Amygdala (tissue), 56 donors: ENCODE measurements at places on chromosomes 3 and 15.

GRCh38 chr3:113268311-113268710 is 57.0 kb downstream of the BOC start:
- no peak for DNase-seq

DNA sequence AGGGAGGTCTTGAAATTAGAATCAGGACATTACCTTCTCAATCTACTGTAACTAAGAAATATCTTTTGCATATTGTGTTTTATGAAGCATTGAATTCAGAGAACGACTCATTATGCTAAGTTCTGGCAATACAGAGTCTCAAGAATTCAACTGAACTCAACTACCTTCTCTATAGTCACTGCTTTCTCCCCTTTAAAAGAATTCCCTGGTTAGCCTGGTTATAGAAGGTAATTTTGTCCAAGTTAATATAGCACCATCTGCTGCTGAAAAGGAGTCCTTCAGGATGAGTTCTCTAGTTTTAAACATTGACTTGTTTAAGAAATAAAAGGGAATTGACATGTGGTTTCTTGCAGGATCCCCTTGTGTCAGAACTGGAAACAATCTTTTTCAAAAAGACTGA is 60.2 kb downstream of the IL16 start:
- DNase-seq, result no peak

DNA sequence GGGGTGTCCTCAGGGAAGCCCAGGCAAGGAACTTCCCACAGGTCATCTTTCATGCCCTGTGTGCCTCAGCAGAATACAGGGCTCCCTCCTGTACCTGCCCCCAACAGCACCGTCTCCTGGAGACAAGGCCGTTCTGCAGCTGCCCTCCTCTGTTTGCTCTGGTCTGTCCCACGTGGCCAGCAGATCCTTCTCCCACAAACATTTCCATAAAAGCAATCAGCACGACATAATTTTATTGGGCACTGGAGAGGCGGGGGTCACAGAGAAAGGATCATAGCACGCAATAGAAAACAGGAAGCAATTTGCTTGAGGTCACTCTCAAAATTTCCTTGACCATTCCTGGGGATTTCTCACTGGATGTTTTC is 29.4 kb downstream of the STARD5 start:
- DNase-seq, result no peak

- DNase-seq, result no peak
Observed at GRCh38 chr15:47541562-47541961, 175.7 kb upstream of the SEMA6D start.

GRCh38 chr3:195209083-195209846 is 61.7 kb downstream of the XXYLT1 start:
- no peak for DNase-seq

GRCh38 chr15:57403017-57403416 is 26.7 kb downstream of the CGNL1 start:
- DNase-seq, result no peak

DNA sequence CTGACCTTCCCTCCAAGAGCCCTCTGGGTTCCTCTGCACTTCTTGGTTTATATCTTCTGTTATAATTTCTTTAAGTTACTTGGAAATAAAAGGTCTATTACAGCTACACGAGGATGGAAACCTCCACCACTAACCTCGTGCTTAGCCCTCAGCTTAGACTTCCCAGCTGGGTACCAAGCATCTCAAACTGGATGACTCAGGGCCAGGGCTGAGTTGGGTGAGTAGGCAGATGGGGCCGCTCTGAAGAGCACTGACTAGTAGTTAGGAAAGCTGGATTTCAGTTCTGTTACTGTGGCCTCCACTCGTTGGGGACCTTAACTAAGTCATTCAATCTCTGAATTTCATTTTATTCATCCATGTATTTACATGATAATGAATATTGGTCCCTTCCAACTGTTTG is 1036.6 kb downstream of the IGSF11 start:
- no peak for DNase-seq

DNA sequence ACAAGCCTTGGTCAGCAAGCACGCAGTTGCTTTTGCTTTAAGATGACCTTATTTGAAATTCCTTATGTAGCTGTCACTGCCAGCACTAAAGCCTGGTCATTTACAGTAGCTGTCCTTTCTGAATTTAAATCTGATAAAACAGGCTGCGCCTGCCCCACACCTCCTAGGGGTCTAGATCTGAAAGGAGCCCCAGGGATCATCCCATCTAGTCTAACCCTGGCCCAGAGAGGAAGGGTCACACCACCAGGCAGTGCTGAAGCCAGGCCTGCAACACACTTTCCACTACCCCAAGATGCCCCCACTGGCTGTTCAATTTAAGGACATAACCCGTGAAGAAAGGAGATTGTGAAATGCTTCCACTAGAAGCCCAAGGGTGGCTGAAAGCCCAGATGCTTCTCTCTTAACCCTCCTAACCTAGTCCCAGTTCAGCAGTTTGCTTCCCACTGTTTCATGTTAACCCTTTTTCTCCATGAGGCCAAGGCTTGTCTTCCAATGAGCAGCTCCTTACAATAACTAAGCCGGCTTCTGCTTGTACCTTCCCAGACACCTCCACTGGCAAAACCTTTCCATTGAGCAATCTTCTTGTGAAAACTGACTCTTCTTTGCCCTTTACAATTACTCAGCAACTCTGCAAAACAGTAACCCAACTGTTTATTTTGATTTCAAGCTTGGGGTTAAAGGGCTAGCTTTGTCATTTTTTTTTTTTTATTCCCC is 198.9 kb upstream of the LPP start:
- no peak for DNase-seq

GRCh38 chr3:180624714-180625113 is 22.8 kb downstream of the TTC14 start:
- no peak for DNase-seq

GRCh38 chr3:24521420-24522145 is 26.9 kb upstream of the THRB start:
- no peak for DNase-seq

- no peak for DNase-seq
Observed at GRCh38 chr3:179971280-179971679, 65.5 kb downstream of the PEX5L start.

GRCh38 chr3:177771780-177772179 is 574.5 kb upstream of the TBL1XR1 start:
- DNase-seq, result no peak

- no peak for DNase-seq
Observed at GRCh38 chr3:74603292-74603691, 11.2 kb downstream of the CNTN3 start.

- DNase-seq, result no peak
Observed at GRCh38 chr3:43733459-43734384, 43.0 kb downstream of the ABHD5 start.

GRCh38 chr15:87841426-87841998 is 415.0 kb downstream of the NTRK3 start:
- no peak for DNase-seq

- no peak for DNase-seq
Observed at GRCh38 chr15:38702178-38702912, 137.7 kb upstream of the RASGRP1 start.

DNA sequence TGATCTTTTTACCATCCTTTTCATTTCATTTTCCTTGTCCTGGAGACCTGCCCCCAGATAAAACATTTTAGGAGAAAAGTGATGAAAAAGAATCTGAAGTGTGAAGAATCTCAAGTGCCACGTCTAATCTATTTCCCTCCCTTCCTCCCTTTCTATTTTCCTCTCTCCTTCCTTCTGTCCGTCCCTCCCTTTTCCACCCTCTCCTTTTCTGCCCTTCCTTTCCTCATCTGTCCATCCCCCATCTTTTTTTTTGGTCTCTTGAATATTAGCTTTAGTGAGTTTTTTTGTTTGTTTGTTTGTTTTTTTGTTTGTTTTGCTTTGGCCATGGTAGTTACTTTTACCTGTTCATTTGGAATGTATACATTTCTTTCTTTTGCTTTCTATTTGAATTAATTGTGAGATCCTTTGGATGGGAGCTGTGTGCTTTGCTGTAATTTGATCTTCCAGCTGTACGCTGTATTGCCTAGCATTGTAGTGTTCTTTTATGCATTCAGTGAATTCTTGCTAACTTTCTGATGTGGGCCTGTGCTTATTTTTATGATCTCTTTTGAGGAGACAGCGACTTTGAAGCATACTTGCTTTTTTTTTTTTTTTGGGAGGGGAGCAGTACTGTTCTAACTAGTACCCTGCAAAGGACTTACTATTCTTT is 19.2 kb downstream of the CDIN1 start:
- no peak for DNase-seq

DNA sequence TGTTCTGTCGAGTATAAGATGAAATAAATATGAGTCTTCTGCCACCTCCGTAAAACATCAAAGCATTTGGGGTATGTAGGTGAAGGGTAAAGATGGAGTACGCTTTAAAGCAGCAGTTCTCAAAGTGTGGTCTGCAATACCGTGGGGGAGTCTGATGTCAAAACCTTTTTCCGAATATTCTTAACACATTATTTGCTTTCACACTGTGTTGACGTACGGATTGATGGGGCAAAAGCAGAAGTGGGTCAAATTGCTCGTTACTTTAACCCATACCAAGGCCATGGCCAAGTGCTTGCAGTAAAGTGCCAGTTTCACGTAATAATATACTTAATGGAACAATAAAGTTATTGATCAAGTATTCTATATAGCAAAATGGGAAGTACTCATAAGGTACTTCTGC is 36.3 kb downstream of the PAK2 start:
- no peak for DNase-seq

GRCh38 chr3:58531555-58531954 is 5.4 kb downstream of the ACOX2 start:
- DNase-seq, result no peak

DNA sequence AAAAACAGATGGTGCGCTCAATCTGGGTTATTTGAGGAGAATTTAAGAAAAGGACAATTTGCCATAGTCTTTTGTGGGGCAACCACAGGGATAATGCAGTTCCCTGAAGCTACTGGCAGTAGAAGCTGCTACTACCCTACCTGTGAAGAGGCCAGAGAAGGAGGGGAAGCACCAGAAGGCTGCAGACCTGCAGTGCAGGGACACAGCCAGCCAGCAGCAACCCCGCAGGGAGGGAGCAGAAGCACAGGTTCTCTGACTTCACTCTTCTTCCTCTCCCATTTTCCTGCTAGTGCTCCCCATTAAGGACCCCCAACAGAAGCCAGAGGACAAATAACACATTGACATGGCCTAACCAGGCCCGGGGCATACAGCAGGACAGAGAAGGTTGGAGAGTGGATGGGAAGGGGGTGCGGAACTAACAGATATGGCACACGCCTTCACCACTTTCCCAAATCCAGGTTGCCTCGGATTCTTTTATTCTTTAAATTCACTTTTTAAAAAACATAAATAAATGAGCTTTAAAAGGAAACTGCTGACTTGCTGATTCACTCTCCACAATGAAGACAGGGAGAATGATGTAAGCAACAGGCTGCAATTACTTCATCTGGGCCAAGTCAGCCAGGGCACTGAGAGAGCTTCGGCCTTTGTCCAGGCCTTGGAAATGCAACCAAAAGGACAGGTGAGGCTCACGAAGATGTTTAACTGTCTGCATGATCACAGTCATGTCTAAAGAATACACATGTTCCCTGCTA is 30.1 kb downstream of the POPDC2 start:
- no peak for DNase-seq

DNA sequence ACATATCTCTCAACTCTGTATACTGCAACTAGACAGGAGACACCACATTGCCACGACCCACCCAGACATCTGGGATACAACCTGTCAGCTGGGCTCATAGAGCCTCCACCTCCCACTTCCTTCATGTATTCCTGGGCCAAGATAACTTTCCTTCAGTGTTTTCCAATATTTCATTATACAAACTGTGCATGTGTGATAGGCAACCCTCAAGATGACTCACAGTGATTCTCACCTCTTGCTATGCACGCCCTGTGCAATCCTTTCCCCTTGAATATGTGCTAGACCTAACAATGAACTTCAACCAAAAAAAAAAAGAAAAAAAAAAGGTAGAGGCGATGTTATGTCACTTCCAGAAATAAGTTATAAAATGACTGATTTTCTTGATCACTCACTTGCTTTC is 138.0 kb upstream of the ALCAM start:
- no peak for DNase-seq

- no peak for DNase-seq
Observed at GRCh38 chr3:162865466-162865865, 1368.9 kb downstream of the OTOL1 start.

DNA sequence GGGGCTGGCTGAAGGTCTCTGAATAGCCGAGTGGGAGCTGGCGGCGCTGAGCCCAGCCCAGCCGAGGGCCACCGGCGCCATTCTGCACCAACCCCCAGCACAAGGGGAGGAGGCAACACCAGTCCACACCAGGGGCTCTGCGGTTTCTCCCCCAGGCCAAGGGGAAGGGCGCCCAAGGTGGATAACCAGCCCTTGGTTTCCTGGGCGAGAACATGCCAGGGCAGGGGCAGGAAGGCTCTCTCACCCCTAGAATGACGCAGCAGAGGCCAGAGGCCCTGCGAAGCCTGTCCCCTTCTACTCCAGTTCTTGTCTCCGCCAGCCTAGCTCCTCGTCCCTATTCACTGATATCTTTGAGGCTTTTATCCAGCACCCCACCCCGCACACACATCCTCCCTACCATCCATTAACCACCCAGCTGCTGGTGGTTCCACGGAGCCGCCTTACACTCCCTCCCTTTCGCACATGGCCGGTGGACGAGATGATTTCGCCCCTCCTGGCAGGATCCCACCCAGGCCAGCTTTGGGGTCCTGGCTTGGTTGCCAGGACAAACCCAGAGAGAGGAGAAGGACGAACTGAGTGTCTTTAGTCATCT is 1.3 kb downstream of the RBPMS2 start:
- no peak for DNase-seq

GRCh38 chr3:35598804-35599203 is 40.5 kb upstream of the ARPP21 start:
- DNase-seq, result no peak

DNA sequence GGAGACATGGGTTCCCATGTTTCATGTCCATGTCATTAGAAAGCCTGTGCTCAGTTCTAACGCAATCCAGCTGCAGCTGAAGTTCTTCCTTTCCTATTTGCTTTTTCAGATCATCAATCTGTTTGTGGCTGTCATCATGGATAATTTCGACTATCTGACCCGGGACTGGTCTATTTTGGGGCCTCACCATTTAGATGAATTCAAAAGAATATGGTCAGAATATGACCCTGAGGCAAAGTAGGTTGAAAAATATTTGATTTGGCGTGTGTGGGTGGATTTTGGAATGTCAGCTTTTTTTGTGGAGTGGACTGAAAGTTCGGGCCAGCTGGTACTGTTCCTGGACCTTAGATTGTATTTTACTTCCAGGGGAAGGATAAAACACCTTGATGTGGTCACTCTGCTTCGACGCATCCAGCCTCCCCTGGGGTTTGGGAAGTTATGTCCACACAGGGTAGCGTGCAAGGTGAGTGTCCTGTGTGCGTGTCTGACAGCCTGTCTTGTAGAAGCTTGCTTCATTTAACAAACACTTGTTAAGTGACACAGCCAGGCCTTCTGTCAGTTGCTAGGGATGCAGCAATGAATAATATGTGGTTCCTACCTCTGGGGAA is 69.6 kb downstream of the CHDH start:
- DNase-seq, result no peak

- DNase-seq, result no peak
Observed at GRCh38 chr15:23073890-23074646, 34.7 kb upstream of the TUBGCP5 start.

DNA sequence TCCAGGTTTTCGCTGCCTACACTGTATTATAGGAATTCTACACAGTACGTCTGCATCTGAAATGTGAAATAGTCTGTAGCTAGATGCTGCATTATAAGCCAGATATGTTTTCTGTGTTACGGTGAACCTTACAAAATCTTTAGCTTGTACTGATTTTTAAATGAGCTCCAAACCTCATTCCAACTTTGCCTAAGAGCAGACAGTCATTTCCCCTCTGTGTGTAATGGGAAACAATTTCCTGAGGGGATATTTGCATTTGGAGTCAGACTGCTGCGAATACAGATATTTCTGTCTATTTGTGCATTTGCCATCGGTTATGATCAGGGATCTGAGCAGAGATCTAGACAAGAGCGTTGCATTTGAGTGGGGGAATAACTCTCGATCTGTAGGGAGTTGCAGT is 37.5 kb downstream of the ARNT2 start:
- no peak for DNase-seq
